Pancreas (tissue), 10 donors: ENCODE measurements at places on chromosomes 12 and 14. TPM values are rescaled to one million over a fixed set of nuclear protein-coding genes. Genes with fewer than 3 reads are reported as not detected.
A peak's percentile ranks its signal among the peaks of the same experiment; 100 is the strongest.

- H3K36me3 ChIP-seq = no peaks in the 10 kb centered on the region
- no peak for DNase-seq
- H3K27ac ChIP-seq = no peak overlapping the region
- no peaks in the 10 kb centered on the region for H3K27me3 ChIP-seq
- no peak overlapping the region for H3K4me3 ChIP-seq
Measured at GRCh38 chr12:104733717-104734175, 224.3 kb downstream of the SLC41A2 start.

GRCh38 chr14:42994051-42994736 is 1387.5 kb downstream of the LRFN5 start:
- no peak overlapping the region for H3K4me3 ChIP-seq
- no peak overlapping the region for H3K27ac ChIP-seq
- H3K4me1 ChIP-seq = no peaks in the 10 kb centered on the region
- no peak for DNase-seq
- H3K36me3 ChIP-seq = no peaks in the 10 kb centered on the region
- H3K27me3 ChIP-seq = no peaks in the 10 kb centered on the region

GRCh38 chr14:60867503-60868172 is 113.2 kb downstream of the TRMT5 start:
- H3K4me1 ChIP-seq = peaks cover 3% of the 10 kb centered on the region
- DNase-seq = no peak
- H3K4me3 ChIP-seq = no peak overlapping the region
- H3K27ac ChIP-seq = no peak overlapping the region
- no peaks in the 10 kb centered on the region for H3K36me3 ChIP-seq
- no peaks in the 10 kb centered on the region for H3K27me3 ChIP-seq

DNA sequence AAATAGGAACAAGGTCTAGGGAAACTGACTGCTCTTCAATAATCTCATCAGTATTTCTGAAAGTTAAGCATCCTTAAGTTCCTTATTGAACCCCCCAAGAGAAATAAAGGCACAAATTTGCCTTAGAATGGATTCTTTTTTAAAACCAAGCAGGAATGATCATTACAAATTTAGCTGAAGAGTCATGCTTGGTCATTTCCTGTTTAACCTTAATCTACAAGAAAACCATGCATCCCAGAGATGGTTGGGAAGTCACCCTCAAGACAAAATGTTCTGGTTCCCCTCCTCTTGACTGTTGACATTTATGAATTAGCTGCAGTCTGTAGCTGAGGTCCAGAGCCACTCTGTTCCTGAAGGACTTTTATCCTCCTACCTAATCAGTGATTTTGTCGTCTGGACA is 291.8 kb upstream of the G2E3 start:
- peaks cover 2% of the 10 kb centered on the region for H3K4me1 ChIP-seq
- DNase-seq = no peak
- H3K36me3 ChIP-seq = no peaks in the 10 kb centered on the region
- H3K27ac ChIP-seq = no peak overlapping the region
- no peaks in the 10 kb centered on the region for H3K27me3 ChIP-seq

DNA sequence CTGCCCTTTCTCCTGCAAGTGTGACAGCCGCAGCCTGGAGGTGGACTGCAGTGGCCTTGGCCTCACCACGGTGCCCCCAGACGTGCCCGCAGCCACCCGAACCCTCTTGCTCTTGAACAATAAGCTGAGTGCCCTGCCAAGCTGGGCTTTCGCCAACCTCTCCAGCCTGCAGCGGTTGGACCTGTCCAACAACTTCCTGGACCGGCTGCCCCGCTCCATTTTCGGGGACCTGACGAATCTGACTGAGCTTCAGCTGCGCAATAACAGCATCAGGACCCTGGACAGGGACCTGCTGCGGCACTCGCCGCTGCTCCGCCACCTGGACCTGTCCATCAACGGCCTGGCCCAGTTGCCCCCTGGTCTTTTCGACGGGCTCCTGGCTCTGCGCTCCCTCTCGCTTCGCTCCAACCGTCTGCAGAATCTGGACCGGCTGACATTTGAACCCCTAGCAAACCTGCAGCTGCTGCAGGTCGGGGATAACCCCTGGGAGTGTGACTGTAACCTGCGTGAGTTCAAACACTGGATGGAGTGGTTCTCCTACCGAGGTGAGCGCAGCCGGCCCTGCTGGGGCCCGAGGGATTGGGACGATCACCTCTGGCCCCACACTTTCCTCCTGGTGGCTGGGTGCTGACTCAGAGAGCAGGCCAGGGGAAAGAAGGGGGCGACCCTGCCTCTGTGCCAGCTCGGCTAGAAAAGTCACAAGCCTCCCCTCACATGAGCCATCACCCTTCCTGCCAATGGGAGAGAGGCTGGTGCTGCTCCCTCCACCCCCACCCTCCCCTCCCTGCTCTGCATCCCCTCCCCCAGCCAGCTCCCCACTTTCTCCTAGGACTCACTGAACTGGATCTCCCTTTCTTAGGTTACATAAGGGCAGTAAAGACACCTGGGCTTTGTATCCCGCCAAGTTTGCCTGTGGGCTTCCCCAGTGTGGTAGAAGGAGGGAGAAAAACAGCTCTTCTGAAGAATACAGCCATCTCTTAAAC is 10.9 kb downstream of the LRTM2 start:
- H3K4me3 ChIP-seq = no peak overlapping the region
- H3K36me3 ChIP-seq = no peaks in the 10 kb centered on the region
- peak; percentile 88 for DNase-seq
- H3K27me3 ChIP-seq = no peaks in the 10 kb centered on the region

GRCh38 chr12:20382117-20382516 is 13.8 kb downstream of the PDE3A start:
- H3K36me3 ChIP-seq = no peaks in the 10 kb centered on the region
- H3K4me1 ChIP-seq = no peaks in the 10 kb centered on the region
- no peak overlapping the region for H3K4me3 ChIP-seq
- no peaks in the 10 kb centered on the region for H3K27me3 ChIP-seq
- DNase-seq = no peak

- no peaks in the 10 kb centered on the region for H3K27me3 ChIP-seq
- peaks cover 27% of the 10 kb centered on the region for H3K4me1 ChIP-seq
- H3K27ac ChIP-seq = peak overlapping the region; percentile 86
- H3K36me3 ChIP-seq = no peaks in the 10 kb centered on the region
- DNase-seq = peak; percentile 81
- H3K4me3 ChIP-seq = no peak overlapping the region
Measured at GRCh38 chr14:65225299-65226159, 123.2 kb upstream of the MAX start.

GRCh38 chr12:104699489-104700190 is 242.9 kb downstream of the CHST11 start:
- H3K36me3 ChIP-seq = no peaks in the 10 kb centered on the region
- H3K27ac ChIP-seq = no peak overlapping the region
- DNase-seq = no peak
- no peak overlapping the region for H3K4me3 ChIP-seq
- H3K27me3 ChIP-seq = no peaks in the 10 kb centered on the region

DNA sequence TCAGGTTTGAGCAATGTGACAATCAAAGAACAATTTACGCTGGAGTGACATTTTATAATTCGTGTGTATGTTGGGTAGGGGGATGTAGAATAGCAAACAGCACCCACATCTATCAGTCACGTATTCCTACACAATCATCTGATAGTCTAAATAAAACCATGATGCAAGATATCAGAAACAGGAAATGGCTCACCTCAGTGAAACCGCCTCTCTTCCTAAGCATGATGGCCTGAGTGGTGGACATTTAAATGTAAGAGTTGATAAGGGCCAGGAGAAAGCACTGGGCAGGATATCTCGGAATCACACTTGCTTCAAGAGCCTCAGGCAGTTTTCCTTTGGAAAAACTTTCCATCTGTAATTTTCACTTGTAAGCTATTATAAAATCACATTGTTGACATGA is 128.2 kb downstream of the GRIP1 start:
- DNase-seq = no peak
- no peak overlapping the region for H3K27ac ChIP-seq
- H3K4me1 ChIP-seq = no peaks in the 10 kb centered on the region
- no peak overlapping the region for H3K4me3 ChIP-seq
- no peaks in the 10 kb centered on the region for H3K36me3 ChIP-seq

DNA sequence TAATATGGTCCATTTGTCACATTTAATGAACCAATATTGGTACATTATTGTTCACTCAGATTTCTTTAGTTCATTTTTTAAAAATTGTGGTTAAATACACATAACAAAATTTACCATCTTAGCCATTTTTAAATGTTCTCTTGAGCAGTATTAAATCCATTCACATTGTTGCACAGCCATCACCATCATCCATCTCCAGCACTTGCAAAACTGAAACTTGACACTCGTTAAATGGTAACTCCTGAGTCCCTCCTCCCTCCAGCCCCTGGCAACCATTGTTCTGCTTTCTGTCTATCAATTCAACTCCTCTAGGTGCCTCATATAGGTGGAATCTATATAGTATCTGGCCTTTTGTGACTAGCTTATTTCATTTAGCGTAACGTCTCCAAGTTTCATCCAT is 86.4 kb downstream of the ACACB start:
- no peak for DNase-seq
- H3K4me3 ChIP-seq = no peak overlapping the region
- no peak overlapping the region for H3K27ac ChIP-seq
- no peaks in the 10 kb centered on the region for H3K27me3 ChIP-seq

GRCh38 chr12:52391618-52392002 is 6.2 kb upstream of the KRT84 start:
- H3K4me1 ChIP-seq = no peaks in the 10 kb centered on the region
- no peaks in the 10 kb centered on the region for H3K27me3 ChIP-seq
- H3K4me3 ChIP-seq = no peak overlapping the region
- no peak overlapping the region for H3K27ac ChIP-seq

GRCh38 chr12:75877763-75878621 is 153.6 kb downstream of the PHLDA1 start:
- H3K4me1 ChIP-seq = no peaks in the 10 kb centered on the region
- H3K27me3 ChIP-seq = no peaks in the 10 kb centered on the region
- no peaks in the 10 kb centered on the region for H3K36me3 ChIP-seq

- H3K27ac ChIP-seq = no peak overlapping the region
- DNase-seq = no peak
Measured at GRCh38 chr14:24798911-24799462, 165.0 kb upstream of the GZMB start.

DNA sequence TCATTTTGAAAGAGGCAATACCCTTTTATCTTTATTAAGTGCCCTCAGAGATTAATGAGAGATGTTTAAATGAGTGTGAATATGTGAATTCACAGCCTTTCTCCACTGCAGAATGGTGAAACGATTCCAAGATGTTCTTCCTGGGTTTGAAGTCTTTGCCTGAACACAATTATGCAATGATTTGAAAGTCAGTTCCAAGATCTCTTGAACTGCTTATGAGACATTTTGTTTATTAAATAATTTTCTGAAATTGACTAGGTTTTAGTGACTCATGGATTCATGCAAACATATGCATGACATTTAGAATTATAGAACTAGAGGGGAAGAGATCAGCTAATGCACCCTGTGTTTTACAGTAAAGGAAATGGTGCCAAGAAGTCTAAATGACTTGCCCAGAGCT is 118.1 kb upstream of the SLC38A2 start:
- no peaks in the 10 kb centered on the region for H3K36me3 ChIP-seq
- no peaks in the 10 kb centered on the region for H3K27me3 ChIP-seq
- H3K27ac ChIP-seq = no peak overlapping the region
- H3K4me1 ChIP-seq = peaks cover 7% of the 10 kb centered on the region
- H3K4me3 ChIP-seq = no peak overlapping the region
- DNase-seq = no peak

DNA sequence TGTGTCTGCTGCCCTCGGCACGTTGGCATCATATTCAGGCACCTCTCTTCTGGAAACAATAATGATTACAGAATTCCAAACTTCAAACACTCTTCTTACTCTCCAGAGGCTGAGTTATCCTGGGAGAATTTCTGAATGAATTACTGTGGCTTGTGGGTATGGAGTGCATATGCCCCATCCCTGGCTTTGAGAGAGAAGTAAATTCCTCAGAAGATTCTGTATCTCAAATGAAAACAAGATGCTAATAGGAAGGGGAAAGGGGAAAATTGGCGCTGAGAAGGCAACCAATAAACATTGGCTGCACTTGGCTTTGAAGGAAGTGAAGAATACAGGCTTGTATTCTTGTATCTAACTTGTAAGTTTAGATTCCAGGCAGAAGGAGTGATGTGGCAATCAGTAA is 132.0 kb upstream of the NOVA1 start:
- H3K4me1 ChIP-seq = no peaks in the 10 kb centered on the region
- no peak overlapping the region for H3K27ac ChIP-seq
- no peak overlapping the region for H3K4me3 ChIP-seq
- DNase-seq = no peak

GRCh38 chr12:70049596-70050360 is 193.5 kb upstream of the CNOT2 start:
- no peaks in the 10 kb centered on the region for H3K4me1 ChIP-seq
- no peaks in the 10 kb centered on the region for H3K27me3 ChIP-seq
- H3K36me3 ChIP-seq = no peaks in the 10 kb centered on the region
- no peak overlapping the region for H3K4me3 ChIP-seq
- no peak overlapping the region for H3K27ac ChIP-seq

GRCh38 chr12:58089588-58089987 is 148.2 kb downstream of the ATP23 start:
- H3K27me3 ChIP-seq = no peaks in the 10 kb centered on the region
- H3K4me3 ChIP-seq = no peak overlapping the region
- no peaks in the 10 kb centered on the region for H3K4me1 ChIP-seq
- H3K27ac ChIP-seq = no peak overlapping the region
- no peaks in the 10 kb centered on the region for H3K36me3 ChIP-seq

DNA sequence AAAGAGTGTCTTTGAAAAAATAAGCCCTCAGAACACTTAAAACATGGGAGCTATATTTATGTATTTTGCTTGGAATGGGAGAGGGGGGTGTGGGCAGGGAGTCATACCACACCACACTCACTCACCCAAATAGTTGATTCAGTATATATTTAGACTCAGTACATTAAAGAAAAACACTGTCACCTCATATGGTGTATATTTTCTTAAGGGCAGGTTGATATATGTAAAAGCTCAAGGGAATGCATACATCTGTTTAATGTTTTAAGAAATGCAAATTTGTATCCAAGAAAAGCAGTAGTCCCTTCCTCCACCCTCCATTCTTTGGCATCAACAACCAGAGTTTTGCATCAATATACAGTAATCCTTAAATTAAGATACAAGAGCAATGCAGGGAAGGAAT is 1.4 kb downstream of the NFYB start:
- no peak overlapping the region for H3K27ac ChIP-seq
- H3K4me3 ChIP-seq = peak overlapping the region; percentile 36
- peaks cover 26% of the 10 kb centered on the region for H3K4me1 ChIP-seq
- no peak for DNase-seq
- no peaks in the 10 kb centered on the region for H3K36me3 ChIP-seq

Gene LTB4R2
- 3.1 TPM for polyA plus RNA-seq

Gene HOXC10
- 0.16 TPM for polyA plus RNA-seq

Gene FSCB
- not detected for polyA plus RNA-seq

Gene GPX2
- polyA plus RNA-seq = 19.3 TPM
